ENCODE measurements at places on chromosomes 7 and 10. TPM values are rescaled to one million over a fixed set of nuclear protein-coding genes. Genes with fewer than 3 reads are reported as not detected.

Gene PDE6C
- total RNA-seq: not detected

Gene CACNB2
- total RNA-seq: 0.36 TPM

Gene SEC31B
- 1.1 TPM for total RNA-seq

- DNase-seq: peak; percentile 63
Measured at GRCh38 chr7:32846630-32847225, 44.8 kb downstream of the KBTBD2 start.

DNA sequence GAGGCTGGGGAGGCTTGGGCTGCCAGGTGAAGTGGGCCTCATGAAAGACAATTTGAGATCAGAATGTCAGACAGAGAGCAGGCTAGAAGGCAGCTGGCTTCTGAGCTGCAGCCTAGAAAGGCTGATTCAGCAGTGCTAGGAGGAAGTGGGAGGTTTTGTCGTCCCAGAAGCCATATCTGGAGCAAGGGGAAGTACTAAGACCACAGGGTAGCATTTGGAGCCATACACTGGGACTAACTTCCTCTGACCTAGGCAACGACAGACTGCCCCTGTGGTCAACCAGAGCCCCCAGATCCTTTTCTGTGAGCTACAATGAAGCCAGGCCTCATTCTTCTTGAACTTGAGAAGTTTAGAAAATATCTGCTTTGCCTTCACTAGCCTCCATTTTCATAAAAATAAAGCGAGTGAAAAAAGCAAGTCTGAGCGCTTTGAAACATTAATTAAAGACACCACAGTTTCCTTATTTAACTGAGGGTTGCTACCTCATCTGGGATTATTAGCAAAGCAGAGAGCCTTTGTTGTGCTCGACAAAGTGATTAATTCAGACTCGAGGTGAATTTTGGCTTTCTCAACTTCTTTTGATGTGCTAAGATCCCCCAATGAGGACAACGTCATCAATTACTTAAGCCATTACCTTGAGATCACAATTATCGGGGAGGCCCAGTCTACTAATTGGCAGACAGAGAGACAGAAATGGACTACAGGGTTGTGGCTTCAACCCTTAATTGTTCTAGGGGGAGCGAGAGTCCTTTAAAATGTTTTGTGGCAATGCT lies 26.6 kb downstream of the TBXAS1 start:
- DNase-seq: no peak

Gene PGAM2
- total RNA-seq: not detected

Gene TOMM7
- total RNA-seq: 67.2 TPM

Gene CYP3A4
- not detected for total RNA-seq

GRCh38 chr7:123752534-123752933 lies 3.7 kb upstream of the WASL start:
- DNase-seq: no peak

- DNase-seq: no peak
Measured at GRCh38 chr10:59926086-59926485, 19.7 kb upstream of the CCDC6 start.

GRCh38 chr7:128270826-128271272 lies 29.8 kb downstream of the LEP start:
- DNase-seq: no peak

GRCh38 chr10:11439523-11440053 lies 171.9 kb downstream of the USP6NL start:
- no peak for DNase-seq
